ENCODE measurements at places on chromosomes 12 and 14. TPM values are rescaled to one million over a fixed set of nuclear protein-coding genes. Genes with fewer than 3 reads are reported as not detected.

The TMEM233 gene
- under 0.01 TPM for total RNA-seq

The ZBTB39 gene
- 8.2 TPM for total RNA-seq

DNA sequence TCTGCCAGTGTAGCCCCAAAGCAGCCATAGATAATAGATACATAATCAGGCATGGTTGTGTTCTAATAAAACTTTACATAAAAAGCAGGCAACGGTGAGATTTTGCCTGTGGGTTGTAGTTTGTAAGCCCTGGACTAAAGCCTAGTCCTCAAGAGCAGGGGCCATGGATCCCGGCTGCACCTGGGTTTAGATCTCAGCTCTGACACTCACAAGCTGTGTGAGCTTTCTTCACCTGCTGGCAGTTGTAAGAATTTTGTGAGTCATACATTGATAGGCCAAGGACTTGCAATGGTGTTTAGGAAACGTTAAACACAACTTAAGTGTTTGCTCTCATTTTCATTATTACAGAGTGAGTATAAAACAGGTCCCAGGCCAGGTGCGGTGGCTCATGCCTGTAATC is 395.8 kb upstream of the TBX3 start:
- DNase-seq, result no peak

The INSM2 gene
- total RNA-seq, result not detected
